ENCODE measurements at places on chromosomes 2 and 18.

DNA sequence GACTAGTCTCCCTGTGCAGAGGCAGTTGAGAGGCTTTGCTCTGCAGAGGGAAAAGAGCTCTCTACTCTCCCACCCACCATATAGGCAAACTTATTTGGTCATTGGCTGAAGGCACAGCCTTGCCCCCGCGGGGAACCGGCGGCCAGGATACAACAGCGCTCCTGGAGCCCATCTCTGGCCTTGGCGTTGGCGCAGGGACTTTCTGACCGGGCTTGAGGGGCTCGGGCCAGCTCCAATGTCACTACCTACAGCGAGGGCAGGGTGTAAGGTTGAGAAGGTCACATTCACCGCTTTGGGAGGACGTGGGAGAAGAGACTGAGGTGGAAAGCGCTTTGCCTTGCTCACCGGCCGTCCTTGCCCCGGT is 2.2 kb downstream of the ONECUT2 start:
- no peak for DNase-seq

DNA sequence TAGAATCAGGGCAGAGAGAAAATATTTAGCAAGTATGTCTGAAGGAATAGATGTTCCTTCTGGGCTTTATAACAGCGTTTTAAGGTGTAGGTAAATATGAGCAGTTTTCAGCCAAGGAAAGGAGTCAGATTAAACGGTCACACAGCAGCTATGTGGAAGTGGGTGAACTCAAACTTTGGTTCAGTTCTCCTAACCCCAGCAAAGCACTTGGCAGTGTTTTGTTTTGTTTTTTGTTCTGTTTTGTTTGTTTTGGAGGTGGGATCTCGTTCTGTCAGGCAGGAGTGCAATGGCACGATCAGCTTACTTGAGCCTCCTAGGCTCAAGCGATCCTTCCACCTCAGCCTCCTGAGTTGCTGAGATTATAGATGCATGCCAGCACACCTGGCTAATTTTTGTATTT is 24.6 kb downstream of the TANC1 start:
- no peak for DNase-seq

GRCh38 chr2:160813506-160813858 is 319.9 kb upstream of the RBMS1 start:
- DNase-seq: no peak

- DNase-seq: no peak
Measured at GRCh38 chr2:108605947-108606346, 71.7 kb downstream of the LIMS1 start.
